ENCODE measurements at places on chromosomes 4 and X. TPM values are rescaled to one million over a fixed set of nuclear protein-coding genes. Genes with fewer than 3 reads are reported as not detected.

- H3K27me3 ChIP-seq: no peaks in the 10 kb centered on the region
- DNase-seq: no peak
- H3K36me3 ChIP-seq: no peaks in the 10 kb centered on the region
- no peaks in the 10 kb centered on the region for H3K4me1 ChIP-seq
- H3K27ac ChIP-seq: no peak overlapping the region
Observed at GRCh38 chr4:7697343-7697742, 242.3 kb downstream of the AFAP1 start.

DNA sequence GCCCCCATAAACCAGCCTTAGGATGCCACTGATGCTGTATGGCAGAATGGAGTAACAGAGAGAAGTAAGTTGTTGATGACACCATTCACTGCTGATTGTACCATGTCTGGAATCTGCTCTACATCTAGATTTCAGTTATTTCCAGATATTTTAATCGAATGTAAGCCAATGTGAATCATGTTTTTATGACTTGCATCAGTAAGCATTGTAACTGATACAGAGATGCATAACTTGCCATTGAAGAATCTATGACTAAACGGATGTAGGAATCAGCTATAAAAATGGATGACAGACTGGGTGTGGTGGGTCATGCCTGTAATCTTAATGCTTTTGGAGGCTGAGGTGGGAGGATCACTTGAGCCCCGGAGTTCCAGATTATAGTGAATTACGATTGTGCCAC is 161.0 kb upstream of the GATB start:
- H3K27ac ChIP-seq: peak overlapping the region; percentile 35
- peaks cover 11% of the 10 kb centered on the region for H3K4me1 ChIP-seq
- no peak for DNase-seq
- no peaks in the 10 kb centered on the region for H3K36me3 ChIP-seq

DNA sequence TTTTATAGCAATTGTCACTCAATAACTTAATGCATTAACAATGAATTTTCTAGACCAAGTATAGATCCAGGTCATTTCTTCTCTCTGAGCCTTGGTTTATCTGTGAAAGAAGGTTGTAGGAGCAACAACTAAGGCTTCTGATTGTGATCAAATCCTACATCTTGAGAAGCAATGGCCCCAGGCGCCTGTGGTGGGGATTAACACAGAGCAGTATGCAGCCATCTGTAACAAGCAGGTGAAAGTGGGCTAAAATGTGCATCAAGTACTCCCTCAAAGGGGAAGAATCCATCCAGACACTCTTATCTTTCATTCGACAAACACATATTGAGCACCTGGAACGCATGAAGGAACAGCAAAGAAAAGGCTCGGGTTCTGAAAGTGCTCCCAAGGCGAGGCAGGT is 19.1 kb upstream of the SETD7 start:
- no peaks in the 10 kb centered on the region for H3K36me3 ChIP-seq
- DNase-seq: no peak
- H3K4me3 ChIP-seq: no peak overlapping the region
- H3K4me1 ChIP-seq: no peaks in the 10 kb centered on the region
- no peak overlapping the region for H3K27ac ChIP-seq

DNA sequence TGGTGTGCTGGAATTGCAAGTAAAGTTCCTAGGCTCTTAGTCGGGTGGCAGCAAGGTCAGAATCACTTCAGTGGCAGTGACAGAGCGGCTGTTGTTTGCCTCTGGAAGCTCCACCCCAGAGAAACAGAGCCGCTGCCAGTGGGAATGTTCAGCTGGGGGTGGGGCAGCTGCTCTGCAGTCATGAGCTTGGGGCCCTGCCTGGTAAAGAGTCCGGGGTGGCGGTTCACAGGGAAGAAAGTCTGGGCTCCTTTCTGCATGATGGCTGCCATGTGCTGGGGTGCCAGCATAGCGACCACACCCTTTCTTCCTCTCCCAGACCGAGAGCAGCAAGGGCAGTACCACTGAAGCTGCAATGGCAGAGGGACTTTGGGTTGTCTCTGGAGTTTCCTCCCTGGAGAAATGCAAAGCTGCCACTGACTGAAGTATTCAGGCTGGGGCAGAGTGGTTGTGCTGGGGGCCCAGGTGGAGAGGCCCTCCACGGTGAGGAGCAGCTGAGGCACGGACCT is 108.8 kb upstream of the CENPE start:
- no peak overlapping the region for H3K27ac ChIP-seq
- H3K4me3 ChIP-seq: no peak overlapping the region
- H3K36me3 ChIP-seq: no peaks in the 10 kb centered on the region

GRCh38 chrX:723781-724180 is 93.2 kb downstream of the SHOX start:
- no peak overlapping the region for H3K27ac ChIP-seq
- no peaks in the 10 kb centered on the region for H3K27me3 ChIP-seq
- H3K36me3 ChIP-seq: no peaks in the 10 kb centered on the region
- H3K4me1 ChIP-seq: no peaks in the 10 kb centered on the region

UCP1 gene
- total RNA-seq: not detected

- no peak for DNase-seq
- H3K4me1 ChIP-seq: no peaks in the 10 kb centered on the region
- H3K27me3 ChIP-seq: no peaks in the 10 kb centered on the region
- peak overlapping the region; percentile 12 for H3K27ac ChIP-seq
Observed at GRCh38 chr4:185298728-185299430, 89.5 kb downstream of the SNX25 start.

ADAD1 gene
- total RNA-seq: not detected

VSIG1 gene
- total RNA-seq: 0.22 TPM

PCDH10 gene
- total RNA-seq: not detected

TRAM1L1 gene
- 0.19 TPM for total RNA-seq

NAP1L2 gene
- 1.9 TPM for total RNA-seq

DNA sequence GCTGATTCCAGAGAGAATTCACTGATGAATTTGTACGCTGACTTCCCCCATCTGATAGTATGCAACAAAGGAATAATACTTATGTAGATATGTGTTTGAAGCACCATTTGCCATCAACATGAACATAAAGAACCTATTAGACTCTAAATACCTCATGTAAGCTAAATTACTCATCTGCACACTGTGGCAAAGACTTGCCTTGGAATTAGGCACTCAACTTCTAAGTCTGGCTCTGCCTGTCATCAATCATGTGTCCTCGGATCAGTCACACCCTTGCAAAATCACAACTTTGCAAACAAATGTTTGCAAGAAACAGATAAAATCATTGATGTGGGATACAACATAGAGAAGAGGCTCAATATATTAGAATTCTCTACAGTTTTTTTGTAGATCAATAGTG is 169.9 kb upstream of the LDB2 start:
- no peak overlapping the region for H3K4me3 ChIP-seq
- peaks cover 12% of the 10 kb centered on the region for H3K27me3 ChIP-seq
- H3K27ac ChIP-seq: no peak overlapping the region
- no peak for DNase-seq
- H3K36me3 ChIP-seq: no peaks in the 10 kb centered on the region

- H3K27me3 ChIP-seq: no peaks in the 10 kb centered on the region
- H3K4me3 ChIP-seq: no peak overlapping the region
- no peaks in the 10 kb centered on the region for H3K4me1 ChIP-seq
- DNase-seq: no peak
- no peaks in the 10 kb centered on the region for H3K36me3 ChIP-seq
Observed at GRCh38 chr4:129622566-129622965, 526.6 kb downstream of the C4orf33 start.

- no peaks in the 10 kb centered on the region for H3K4me1 ChIP-seq
- H3K27me3 ChIP-seq: peaks cover 81% of the 10 kb centered on the region
- DNase-seq: no peak
- no peak overlapping the region for H3K4me3 ChIP-seq
- peaks cover 2% of the 10 kb centered on the region for H3K36me3 ChIP-seq
Observed at GRCh38 chrX:140507982-140508305, 3.1 kb upstream of the SOX3 start.

DNA sequence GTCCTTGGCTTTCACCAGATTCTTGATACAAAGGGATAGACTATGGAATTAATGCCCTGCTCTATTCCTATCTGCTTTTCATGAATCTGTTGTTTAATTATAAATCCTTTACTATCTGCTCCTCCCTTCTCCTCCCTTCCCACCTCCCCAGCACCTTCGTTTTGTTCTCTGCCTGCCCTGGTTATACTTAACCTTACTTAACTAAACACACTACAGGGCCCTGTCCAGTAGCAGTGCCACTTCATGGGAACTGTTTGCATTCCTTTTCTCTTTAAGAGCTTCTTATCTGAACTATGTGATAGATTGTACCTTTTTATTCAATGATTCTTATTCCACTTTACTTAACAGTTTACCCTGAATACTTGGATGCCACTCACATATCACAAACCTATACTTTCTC is 830 bp downstream of the HOPX start:
- H3K27ac ChIP-seq: no peak overlapping the region
- no peaks in the 10 kb centered on the region for H3K36me3 ChIP-seq
- peaks cover 59% of the 10 kb centered on the region for H3K27me3 ChIP-seq
- no peak for DNase-seq
- H3K4me3 ChIP-seq: peak overlapping the region; percentile 66

VEGFD gene
- total RNA-seq: not detected
